ENCODE measurements at places on chromosomes 6 and 20.

GRCh38 chr6:1610497-1611321 is 994 bp downstream of the FOXC1 start:
- no peak for DNase-seq

DNA sequence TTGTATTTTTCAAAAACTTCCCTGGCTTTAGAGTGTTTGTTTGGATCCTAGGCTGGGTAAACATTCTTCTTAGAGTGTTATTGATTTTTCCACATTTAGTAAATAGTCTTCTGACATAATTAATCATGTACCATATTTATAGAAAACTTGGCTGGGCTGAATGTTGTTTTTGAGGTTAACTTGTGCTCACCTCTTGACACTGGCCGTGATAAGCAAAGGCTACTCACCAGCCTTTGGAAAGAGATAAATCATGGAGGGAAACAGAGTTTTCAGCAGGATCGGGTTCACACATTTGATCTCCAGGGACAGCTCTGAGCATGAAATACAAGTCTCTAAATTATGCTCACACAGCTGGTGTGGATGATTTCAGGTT is 6.2 kb upstream of the CD93 start:
- no peak for DNase-seq

DNA sequence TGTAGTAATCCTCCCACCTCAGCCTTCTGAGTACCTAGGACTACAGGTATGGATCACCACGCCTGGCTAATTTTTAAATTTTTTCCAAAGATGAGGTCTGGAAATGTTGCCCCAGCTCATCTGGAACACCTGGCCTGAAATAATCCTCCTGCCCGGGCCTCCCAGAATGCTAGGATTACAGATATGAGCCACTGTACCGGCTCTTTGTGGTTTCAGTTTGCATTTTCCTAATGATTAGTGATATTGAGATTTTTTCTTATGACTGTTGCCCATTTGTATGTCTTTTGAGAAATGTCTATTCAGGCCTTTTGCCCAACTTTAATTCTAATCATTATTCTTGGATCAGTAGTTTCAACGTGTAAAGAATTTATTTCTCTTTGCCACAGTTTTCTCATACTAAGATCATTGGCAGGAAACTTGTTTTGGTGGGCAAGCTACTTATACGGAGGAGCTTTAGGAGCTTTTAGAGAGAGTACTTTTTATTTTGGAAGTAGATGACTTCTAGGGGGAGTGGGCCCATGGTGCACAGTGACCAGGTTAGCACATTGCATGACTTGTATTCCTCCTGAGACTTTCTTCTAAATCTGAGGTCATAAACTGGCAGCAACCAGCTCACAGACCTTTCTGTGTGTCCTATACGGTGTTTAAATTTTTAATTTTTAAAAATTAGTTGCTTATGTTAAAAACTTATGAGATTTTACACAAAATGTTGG is 62.3 kb downstream of the STK4 start:
- no peak for DNase-seq

- no peak for DNase-seq
These were observed 15.6 kb upstream of the MAPRE1 start for GRCh38 chr20:32804022-32804715.

DNA sequence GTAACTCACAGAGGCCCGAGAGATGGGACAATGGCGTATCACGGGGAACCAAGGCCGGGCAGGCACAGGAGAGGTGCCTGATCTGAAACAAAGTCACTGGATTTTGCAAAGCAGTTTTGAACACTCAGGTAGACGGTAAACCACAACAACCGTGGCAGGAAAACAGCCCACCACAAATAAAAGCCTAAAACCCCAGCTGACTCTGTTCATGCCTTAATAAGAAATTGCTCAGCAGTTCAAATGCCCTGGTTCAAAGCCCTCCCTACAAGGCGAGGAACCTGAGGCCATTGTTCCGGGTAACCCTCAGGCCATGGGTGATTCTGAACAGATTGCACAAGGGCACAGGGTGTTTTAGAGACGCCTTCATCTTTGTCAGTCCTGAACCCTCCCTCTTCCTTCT is 114.2 kb downstream of the MAP3K7 start:
- no peak for DNase-seq

DNA sequence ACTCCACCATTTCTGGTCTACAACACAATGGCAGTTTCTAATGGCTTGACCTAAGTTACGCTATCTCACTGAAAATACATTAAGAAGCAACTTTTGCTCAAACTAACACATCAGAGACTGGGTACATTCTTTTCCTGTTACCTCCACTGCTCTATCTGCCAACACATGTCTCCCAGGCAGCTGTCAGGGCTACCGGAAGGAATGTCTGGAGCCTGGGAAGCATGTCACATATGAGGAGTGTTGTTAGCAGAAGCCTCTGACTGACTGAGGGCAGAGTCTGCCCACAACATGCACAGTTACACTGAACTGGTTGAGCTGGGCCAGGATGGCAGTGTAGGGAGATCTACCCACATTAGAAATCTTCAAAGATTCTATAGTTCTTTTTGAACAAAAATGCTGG is 264.5 kb downstream of the KIF16B start:
- no peak for DNase-seq

- no peak for DNase-seq
These were observed 17.1 kb downstream of the VPS52 start for GRCh38 chr6:33254591-33254990.

DNA sequence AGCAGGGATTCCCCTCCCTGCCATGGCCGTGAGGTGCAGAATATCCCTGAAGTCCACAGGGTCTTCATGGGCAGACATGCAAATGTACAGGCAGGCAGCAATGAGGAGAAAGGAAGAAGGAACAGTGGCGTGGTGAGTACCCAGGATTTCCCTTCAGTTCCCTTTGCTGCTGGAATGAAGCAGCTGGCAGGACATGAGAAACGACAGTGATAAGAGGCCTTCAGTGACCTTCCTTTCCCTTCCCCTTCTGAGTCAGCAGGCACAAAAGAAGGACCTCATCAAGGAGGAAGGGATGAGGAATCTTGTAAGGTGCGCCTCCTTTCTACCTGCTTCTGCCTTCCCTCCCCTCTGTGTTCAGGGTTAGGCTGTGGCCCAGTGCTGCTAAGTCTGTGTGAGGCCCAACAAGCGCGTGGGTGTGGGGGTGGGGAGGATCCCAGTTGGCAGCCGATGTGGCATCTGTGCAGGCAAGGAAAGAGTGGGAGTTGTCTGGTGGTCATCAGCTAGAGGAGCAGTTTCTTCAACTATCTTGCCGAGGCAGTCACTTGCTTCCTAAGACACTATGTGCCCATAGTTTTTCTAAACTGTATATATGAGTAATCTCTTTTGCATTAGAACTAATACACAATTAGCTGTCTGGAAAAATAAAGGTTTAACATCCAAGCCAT is 29.5 kb upstream of the FBXO9 start:
- DNase-seq = no peak

- no peak for DNase-seq
These were observed 36.1 kb upstream of the NAA20 start for GRCh38 chr20:19981031-19981451.

- DNase-seq = peak; percentile 7
These were observed 696 bp upstream of the SIRPA start for GRCh38 chr20:1894471-1894950.

- DNase-seq = peak; percentile 70
These were observed 1.2 kb downstream of the B3GAT2 start for GRCh38 chr6:70955441-70956190.

DNA sequence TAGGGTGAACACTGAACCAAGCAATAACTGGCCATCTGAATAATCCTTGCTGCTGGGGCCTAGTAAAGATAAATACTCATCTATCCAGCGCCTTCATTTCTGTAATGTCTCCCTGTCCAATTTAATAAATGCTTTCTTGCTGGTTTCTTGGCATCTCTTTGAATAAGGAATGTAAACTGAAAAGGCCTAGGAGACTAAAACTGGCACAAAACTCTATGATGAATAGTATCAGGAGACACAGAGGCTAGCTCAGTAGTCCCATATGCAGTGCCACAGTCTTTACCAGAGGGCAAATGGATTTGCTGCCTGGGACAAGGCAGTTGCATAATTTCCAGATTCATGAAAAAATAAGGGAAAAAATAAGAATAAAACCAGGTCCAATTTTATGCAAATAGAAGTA is 324.4 kb downstream of the CENPW start:
- no peak for DNase-seq

- no peak for DNase-seq
These were observed 47.6 kb downstream of the AGPAT4 start for GRCh38 chr6:161226009-161226964.

DNA sequence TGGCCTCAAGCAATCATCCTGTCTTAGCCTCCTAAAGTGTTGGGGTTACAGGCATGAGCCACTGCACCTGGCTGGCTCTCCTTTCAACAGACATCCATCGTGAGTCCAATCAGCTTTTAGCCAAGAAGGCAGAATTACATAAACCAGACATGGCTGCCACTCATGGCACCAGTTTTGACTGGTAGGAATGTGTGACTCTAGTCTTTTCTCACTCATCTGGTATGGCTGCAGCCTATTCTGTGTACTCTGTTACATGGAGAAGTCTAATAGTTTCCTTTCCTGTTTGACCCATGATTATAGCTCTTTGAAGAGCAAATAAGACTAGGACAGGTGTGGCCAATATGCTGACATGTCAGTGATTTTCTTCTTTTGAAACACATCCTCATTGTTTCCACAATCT is 27.0 kb upstream of the RNF144B start:
- no peak for DNase-seq

GRCh38 chr6:132952986-132953385 is 138.6 kb downstream of the RPS12 start:
- no peak for DNase-seq

DNA sequence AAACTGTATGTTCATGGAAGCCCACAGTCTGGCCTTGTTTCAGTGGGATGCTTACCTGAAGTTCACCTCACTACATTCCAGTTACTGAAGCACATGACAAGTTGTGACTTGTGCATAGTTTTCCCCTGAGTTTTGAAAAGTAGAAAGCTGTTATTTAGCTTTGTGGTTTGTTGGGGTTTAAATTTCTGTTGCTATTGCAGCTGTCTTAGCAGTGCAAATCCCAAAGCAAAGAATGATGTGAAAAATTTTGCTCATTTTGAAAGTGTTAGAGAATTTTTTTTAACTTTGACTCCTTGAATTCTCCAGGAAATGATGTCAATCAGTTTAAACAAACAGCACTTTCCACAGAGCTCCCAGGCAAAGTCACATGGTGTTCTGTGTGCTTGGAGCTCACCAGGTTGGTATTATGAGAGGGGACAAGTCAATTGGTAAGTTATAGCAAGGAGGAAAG is 268.4 kb downstream of the ADGRG6 start:
- DNase-seq = no peak

DNA sequence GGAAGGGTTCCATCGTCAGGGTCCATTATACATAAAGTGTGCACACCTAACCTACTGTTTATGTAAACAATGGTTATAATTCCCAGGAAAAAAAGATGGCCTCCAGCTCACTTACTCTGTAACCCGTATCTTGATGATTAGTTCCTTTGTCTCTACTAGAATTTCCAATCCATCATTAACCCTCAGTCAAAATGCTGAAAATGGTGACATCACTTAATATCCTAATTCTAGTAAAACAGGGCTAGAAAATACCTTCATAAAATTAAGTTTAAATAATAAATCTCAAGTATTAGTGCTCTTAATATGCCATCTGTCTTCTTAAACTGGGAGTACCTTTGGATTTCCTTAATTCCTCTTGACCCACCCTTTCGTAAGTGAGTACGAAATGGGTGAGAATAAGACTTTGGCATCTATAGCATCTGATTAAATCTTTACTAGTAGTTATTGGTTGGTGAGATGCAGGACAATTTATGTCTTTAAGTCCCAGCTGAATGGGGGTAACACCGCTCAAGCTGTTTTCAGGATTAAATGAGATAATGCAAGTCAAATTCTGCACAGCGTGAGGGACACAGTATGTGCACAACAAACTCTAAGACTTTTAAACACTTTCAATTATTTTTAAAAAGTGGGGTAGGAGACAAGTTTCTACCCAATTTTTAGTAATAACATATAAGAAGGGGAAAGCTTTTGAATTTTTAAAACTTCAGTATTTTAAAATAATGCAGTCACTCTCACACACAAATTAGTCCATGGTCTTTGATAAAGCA is 1.6 kb downstream of the HMGN3 start:
- no peak for DNase-seq

DNA sequence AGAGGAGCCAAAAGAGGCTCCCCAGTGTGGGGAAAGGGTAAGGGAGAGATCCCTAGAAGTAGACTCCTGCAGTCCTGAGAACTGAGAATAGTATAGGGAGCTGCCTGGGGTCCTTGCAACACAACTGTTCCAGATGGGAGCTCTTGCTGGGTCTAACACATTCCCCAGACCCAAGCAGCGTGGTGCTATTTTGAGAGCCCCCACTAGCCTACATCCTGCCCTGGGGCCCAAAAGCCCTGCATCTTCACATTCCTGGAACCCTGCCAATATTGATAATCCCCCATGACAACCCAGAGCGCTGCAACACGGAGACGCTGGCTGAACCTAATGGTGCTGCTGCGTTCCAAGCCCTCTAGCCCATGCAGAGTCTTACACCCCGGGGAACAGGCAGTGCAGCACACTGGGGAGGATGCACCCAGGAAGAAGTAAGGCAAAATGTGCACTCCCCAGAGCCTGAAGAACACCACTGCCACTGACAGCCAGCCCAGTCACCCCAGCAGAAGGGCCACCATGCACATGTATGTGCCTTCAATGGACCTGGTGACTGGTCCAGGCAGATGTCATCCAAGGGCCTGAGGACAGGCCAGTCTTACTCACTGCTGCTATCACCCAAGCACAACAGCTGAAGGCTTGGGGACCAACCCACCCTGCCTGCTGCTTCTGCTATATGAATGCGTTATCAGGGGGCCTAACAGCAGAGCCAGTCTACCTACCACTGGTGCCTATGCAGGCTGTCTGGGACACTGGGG is 7.0 kb upstream of the RNF217 start:
- DNase-seq = no peak

- no peak for DNase-seq
These were observed 229.0 kb downstream of the ZNF217 start for GRCh38 chr20:53364646-53365045.

DNA sequence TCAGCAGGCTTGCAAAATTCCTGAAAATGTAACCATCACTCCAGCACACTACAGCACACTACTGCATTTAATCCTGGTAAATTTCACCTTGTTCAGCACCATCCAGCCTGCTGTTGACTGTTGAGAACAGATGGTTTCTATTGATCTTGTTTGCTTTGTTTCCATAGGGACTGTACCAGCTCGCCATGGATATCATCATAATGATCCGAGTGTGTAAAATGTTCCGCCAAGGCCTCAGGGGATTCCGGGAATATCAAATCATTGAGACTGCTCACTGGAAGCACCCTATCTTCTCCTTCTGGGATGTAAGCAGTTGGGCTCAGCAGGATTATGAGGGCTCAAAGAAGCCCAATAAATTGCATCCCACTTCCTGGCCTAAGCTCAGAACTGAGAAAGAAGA is 4.1 kb downstream of the CNBD2 start:
- no peak for DNase-seq

GRCh38 chr6:2028457-2029038 is 216.9 kb downstream of the GMDS start:
- DNase-seq = no peak

GRCh38 chr6:36825994-36826393 is 13.2 kb downstream of the CPNE5 start:
- DNase-seq = no peak
